Astrocyte (in vitro differentiated cells and primary cell): ENCODE measurements at places on chromosomes 1 and 21. TPM values are rescaled to one million over a fixed set of nuclear protein-coding genes. Genes with fewer than 3 reads are reported as not detected.

Gene PRKAA2
- 1.6 and 2.4 TPM in 2 replicates for total RNA-seq

Gene RASSF5
- total RNA-seq, result 0.43 and 0.53 TPM in 2 replicates

Gene PTGER3
- 0.64 and 1.1 TPM in 2 replicates for total RNA-seq

Gene S100A12
- not detected in 2 replicates for total RNA-seq

Gene AIRE
- 0.07 TPM in 1 of 2 replicates, not detected in the other for total RNA-seq

Gene GPATCH3
- 12.8 and 13.7 TPM in 2 replicates for total RNA-seq

GRCh38 chr1:22976461-22977243, 4.0 kb upstream of the LACTBL1 start:
- DNase-seq, result peak; percentile 72
- H3K27me3 ChIP-seq, result no peaks in the 10 kb centered on the region
- H3K36me3 ChIP-seq, result no peaks in the 10 kb centered on the region
- no peak overlapping the region for H3K27ac ChIP-seq
- H3K4me3 ChIP-seq, result no peak overlapping the region

DNA sequence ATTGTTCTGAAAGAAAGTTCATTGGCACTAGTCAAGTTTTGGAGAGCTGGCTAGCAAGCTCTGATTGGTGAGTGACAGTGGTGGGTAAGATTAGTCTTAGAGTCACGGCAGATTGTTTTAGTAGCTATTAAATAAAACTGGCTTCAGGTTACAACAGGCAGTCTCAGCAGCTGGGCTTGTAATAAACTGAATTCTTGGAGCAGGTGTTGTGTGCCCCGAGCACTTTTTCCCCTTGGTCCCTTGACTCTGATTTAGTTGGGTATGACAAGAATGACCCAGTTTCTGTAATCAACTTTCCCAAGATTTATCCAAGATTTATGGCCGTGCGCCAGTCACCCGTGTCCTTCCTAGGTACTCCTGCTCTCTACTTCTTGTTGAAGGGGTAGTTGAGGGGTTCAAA, 40.2 kb downstream of the TBCE start:
- no peak overlapping the region for H3K4me3 ChIP-seq
- H3K36me3 ChIP-seq, result no peaks in the 10 kb centered on the region
- no peaks in the 10 kb centered on the region for H3K27me3 ChIP-seq
- DNase-seq, result no peak
- peaks cover 1% of the 10 kb centered on the region for H3K4me1 ChIP-seq

GRCh38 chr1:169133801-169134502, 27.5 kb downstream of the ATP1B1 start:
- no peak overlapping the region for H3K27ac ChIP-seq
- H3K27me3 ChIP-seq, result no peaks in the 10 kb centered on the region
- no peak for DNase-seq

- H3K4me1 ChIP-seq, result peaks cover 12% of the 10 kb centered on the region
- peak; percentile 94 for DNase-seq
- H3K36me3 ChIP-seq, result no peaks in the 10 kb centered on the region
- H3K27me3 ChIP-seq, result peaks cover 23% of the 10 kb centered on the region
Measured at GRCh38 chr1:33943978-33944377, 80.1 kb downstream of the HMGB4 start.

- DNase-seq, result no peak
- no peaks in the 10 kb centered on the region for H3K36me3 ChIP-seq
- H3K4me3 ChIP-seq, result no peak overlapping the region
- no peaks in the 10 kb centered on the region for H3K27me3 ChIP-seq
- H3K27ac ChIP-seq, result no peak overlapping the region
- H3K4me1 ChIP-seq, result peaks cover 25% of the 10 kb centered on the region
Measured at GRCh38 chr1:162988869-162989268, 80.3 kb upstream of the RGS4 start.

DNA sequence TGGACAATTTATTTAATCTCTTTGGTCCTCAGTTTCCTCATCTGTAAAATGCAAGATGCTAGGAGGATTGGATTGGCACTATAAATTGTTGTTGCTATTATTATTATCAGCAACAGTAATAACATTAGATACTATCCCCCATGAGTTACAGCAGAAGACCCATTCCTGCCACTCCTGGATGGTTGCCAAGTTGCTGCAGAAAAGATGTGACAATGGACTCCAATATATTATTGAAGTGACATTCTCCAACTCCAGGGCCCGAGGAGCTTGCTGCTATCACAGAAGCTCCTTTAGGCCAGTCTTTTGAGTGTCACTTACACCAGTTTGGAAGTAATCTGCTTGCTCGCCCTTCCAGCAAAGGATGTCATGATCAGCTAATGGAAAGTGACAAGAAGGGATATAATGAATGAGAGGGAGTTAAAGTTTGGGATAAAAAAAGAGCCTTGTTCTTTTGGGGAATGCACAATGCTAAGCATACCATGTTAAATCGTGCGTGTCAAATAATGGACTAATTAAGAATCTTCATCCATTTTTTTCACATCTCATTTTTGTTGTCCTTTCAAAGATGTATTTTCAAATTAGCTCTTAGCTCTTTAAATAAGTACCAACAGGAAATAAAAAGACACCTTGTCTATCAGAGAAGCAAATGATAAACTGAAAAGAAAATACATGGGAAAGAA, 19.5 kb upstream of the PROX1 start:
- H3K27ac ChIP-seq, result no peak overlapping the region
- no peak for DNase-seq
- H3K4me1 ChIP-seq, result peaks cover 7% of the 10 kb centered on the region
- H3K4me3 ChIP-seq, result no peak overlapping the region
- H3K36me3 ChIP-seq, result no peaks in the 10 kb centered on the region

- peak overlapping the region; percentile 50 for H3K4me3 ChIP-seq
- H3K27me3 ChIP-seq, result peaks cover 63% of the 10 kb centered on the region
- H3K36me3 ChIP-seq, result no peaks in the 10 kb centered on the region
- H3K4me1 ChIP-seq, result no peaks in the 10 kb centered on the region
Measured at GRCh38 chr1:147072482-147073432, 99.5 kb downstream of the PRKAB2 start.

GRCh38 chr1:78227705-78228635, 182.2 kb downstream of the GIPC2 start:
- DNase-seq, result no peak
- no peak overlapping the region for H3K27ac ChIP-seq
- H3K4me1 ChIP-seq, result no peaks in the 10 kb centered on the region
- no peak overlapping the region for H3K4me3 ChIP-seq
- H3K27me3 ChIP-seq, result no peaks in the 10 kb centered on the region

GRCh38 chr1:92599184-92599583, 112.5 kb upstream of the GFI1 start:
- no peak overlapping the region for H3K27ac ChIP-seq
- no peak overlapping the region for H3K4me3 ChIP-seq
- no peaks in the 10 kb centered on the region for H3K4me1 ChIP-seq
- no peaks in the 10 kb centered on the region for H3K36me3 ChIP-seq

DNA sequence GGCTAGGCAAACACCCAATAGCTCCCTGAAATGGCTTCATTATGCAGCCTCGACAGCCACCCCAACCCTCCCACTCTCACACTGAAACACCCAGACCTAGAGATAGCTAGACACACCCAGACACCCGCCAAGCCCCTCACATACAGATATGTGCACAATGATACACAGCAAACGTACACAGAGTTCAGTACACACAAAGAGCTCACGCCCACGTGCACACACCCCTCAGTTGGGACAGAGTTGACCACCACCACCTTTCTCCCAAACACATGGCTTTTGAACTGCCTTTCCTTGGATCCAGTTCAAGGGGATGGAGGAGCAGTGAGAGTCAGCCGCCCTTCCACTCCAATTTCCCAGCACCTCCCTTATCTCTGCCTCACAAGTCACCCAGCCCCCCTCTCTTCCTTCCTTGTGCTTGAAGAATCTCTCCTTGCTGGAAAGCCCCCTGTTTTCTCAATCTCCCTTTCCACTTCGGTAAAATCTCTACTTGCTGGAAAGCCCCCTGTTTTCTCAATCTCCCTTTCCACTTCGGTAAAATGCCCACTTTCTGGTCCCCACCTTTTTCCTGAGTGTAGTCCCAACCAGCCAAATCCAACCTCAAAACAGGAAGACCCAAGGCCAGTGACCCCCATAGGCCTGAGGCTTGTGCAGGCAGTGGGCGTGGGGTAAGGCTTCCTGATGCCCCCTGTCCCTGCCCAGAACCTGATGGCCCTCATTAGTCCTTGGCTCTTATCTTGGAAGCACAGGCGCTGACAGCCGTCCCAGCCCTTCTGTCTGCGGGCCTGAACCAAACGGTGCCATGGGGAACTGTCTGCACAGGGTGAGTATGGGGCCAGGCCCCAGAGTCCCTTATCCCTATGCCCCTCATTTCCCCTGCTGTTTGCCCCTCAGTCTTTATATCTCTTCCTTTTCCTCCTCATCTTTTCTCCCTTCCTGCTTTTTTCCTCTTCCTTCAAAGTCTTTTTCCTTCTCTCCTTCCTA, at the start of gene ACKR1:
TSS of gene ACKR1 (plus strand) at position 715 of the 981 bp plus-strand sequence. CDS start at position 800, 85 bp downstream.
- H3K27me3 ChIP-seq, result peaks cover 9% of the 10 kb centered on the region
- no peak within 1 kb of the TSS for H3K27ac ChIP-seq
- no peaks in the 10 kb centered on the region for H3K4me1 ChIP-seq
- H3K4me3 ChIP-seq, result no peak within 1 kb of the TSS
- no peaks in the 10 kb centered on the region for H3K36me3 ChIP-seq
- DNase-seq, result no peak

DNA sequence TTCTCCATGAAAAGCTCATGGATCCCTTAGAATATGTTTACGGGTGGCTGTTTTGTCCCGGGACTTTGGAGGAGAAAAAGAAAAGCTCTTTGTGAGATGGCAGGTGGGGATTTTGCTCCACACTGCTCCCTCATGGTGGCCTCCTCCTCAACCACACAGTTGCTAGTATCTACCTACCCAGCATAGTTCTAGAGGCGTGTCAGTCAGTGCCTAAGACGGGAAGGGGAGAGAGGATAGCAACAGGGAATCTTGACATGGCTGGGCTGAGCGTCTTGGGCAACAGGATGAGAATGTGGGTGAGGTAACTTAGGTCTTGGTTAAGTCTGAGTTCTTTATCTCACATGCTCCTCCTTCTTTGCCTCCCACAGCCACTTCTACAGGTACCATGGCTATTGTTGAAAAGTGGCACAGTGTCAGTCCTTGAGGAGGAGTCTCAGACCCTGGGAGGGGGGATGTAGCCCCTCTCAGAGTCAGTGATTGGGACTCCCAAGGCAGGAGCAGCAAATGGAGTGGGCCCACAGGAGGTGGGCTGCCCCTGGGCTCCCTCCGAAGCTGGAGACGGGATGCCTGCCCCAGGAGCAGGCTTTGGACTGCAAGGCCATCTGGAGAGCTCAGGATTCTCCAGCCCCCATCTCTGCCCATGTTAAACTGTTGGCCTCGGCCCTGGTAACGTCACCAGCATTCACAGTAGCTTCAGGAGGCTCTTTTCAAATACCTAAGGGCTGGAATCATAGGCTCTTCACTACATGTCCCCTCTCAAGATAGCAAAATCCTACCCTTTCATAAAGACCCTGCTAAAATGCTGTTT, 75.4 kb downstream of the TENT5C start:
- H3K4me1 ChIP-seq, result peaks cover 5% of the 10 kb centered on the region
- DNase-seq, result no peak
- H3K36me3 ChIP-seq, result no peaks in the 10 kb centered on the region
- no peaks in the 10 kb centered on the region for H3K27me3 ChIP-seq

DNA sequence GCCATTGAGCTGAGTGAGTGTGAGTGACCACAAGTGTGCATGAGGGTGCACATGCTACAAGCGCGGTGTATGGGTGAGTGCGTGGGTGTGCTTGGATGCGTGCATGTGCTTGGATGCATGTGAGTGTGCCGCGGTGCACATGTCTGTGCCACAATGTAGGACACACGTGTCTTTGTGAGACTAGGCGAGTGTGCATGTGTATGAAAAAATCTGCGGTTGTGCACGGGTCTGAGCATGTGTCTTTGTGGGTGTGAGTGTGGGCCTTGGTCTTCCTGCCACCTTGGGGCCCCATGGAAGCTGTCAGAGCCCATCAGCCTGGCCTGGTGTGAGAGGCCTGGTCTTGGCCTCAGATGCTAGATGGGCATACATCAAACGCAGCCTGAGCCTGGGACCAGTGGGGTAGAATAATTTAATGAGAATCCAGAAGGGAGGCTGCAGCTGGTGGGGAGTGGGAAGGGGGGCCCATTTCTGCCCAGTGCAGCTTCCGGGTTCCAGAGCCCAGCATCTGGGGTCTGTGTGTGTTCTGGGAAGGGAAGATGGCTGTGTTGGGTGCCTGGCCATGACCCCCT, 103.9 kb upstream of the SLC2A1 start:
- H3K4me3 ChIP-seq, result no peak overlapping the region
- no peaks in the 10 kb centered on the region for H3K27me3 ChIP-seq
- DNase-seq, result no peak
- H3K36me3 ChIP-seq, result no peaks in the 10 kb centered on the region

DNA sequence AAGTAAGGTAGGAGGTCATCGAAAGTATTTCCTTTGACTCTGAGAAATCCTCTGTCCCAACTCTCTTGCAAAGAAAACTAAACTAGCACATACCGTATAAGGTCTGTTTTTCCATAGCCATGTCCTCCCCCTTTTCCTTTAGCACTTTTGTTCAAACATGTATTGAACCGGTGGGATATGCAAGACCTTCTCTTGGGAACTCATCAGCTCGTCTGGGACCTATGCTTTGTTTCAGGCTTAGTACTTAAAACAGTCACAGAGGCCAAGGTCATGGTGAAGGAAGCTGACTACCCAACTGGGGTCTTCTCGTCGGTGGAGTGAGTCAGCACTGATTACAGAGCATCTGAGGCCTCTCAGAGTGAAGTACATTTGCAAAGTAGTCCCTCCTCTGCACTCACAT, 185.0 kb downstream of the ZBTB18 start:
- DNase-seq, result peak; percentile 27
- H3K4me1 ChIP-seq, result peaks cover 11% of the 10 kb centered on the region
- H3K27ac ChIP-seq, result no peak overlapping the region
- H3K36me3 ChIP-seq, result no peaks in the 10 kb centered on the region

- peak; percentile 97 for DNase-seq
- H3K27me3 ChIP-seq, result no peaks in the 10 kb centered on the region
- peak overlapping the region; percentile 73 for H3K27ac ChIP-seq
- peaks cover 13% of the 10 kb centered on the region for H3K36me3 ChIP-seq
Measured at GRCh38 chr21:29351691-29352090, 53.0 kb downstream of the BACH1 start.

DNA sequence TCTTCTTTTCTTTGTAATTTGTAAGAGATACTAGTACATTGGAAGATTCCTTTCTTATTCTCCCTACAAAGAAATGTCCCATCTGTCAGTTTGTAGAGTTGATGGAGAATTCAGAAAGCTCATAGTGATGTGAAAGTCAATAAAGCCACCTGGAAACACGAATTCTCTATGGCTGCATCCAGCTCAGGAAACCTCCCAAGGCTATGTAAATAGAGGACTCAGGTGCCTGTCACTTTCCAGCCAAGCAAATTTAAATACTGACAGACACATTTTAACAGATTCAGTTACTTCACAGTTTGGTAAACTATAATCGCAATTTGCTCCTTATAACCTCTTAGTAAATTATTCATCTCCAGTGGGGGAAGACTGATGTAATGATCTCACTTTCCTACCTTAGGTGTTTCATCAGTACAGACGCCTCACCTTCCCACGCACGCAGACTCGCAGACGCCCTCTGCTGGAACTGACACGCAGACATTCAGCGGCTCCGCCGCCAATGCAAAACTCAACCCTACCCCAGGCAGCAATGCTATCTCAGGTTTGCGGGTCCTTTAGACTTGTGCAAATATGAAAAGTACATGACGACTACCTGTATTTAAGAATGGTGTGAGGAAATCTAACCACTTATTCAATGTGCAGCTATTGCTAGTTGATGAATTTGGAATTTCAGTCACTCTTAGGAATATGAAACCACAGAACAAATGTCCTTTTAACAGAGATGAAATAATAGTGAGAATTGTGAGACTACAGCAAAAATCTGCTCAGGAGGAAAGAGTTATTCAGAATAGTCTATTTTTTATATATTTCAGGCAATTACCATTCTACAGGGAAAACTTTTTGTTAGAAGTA, 60.6 kb downstream of the PTPRC start:
- H3K27ac ChIP-seq, result no peak overlapping the region
- no peaks in the 10 kb centered on the region for H3K4me1 ChIP-seq
- H3K36me3 ChIP-seq, result no peaks in the 10 kb centered on the region
- no peaks in the 10 kb centered on the region for H3K27me3 ChIP-seq
- H3K4me3 ChIP-seq, result no peak overlapping the region

- no peaks in the 10 kb centered on the region for H3K27me3 ChIP-seq
- no peaks in the 10 kb centered on the region for H3K36me3 ChIP-seq
- no peak for DNase-seq
- no peak overlapping the region for H3K27ac ChIP-seq
Measured at GRCh38 chr1:207807326-207807689, 55.5 kb downstream of the CD46 start.
